NCI-H187 treated with DMSO at 0.1 percent for 48 hours (cell line): ENCODE measurements at places on chromosomes 12 and 14.

- DNase-seq, result no peak
Observed at GRCh38 chr12:29159661-29160060, 10.6 kb downstream of the FAR2 start.

DNA sequence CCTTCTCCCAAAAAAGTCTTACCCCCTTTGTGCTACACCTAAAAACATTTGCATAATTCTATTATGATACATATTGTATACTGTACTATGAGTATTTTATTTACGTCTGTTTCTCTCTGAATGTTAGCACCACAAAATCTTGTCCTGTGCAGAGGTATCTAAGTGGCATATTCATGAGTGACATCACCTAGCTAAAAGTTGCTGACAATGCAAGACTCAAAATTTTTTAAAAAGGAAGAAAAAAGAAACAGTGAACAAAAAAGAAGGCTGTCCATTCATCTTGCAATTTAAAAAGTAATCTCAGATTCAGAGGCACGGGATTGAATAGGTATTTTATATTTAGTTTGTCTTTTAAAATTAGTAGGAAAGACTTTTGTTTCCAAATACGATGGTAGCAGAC lies 69.4 kb downstream of the KITLG start:
- no peak for DNase-seq

- no peak for DNase-seq
Observed at GRCh38 chr14:75286313-75286712, 7.7 kb downstream of the FOS start.

DNA sequence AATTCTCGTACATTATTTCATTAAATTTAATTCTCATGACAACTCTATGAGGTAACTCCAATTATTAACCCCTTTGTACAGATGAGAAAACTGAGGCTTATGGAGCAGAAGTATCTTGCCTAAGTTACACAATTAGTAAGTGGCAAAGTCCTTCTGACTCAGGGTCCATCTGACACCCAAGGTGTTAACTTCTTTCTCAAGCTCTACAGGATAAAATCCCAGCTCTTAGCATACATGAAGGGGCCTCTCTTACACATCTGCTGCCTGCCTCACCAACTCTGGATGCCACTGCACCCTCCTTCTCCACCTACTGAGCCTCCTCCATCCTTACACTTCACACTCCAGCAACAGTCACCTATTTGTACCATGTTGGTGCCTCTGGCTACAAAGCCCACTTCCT lies 4.3 kb upstream of the KRT72 start:
- DNase-seq, result no peak

- no peak for DNase-seq
Observed at GRCh38 chr14:70397746-70398145, 19.1 kb downstream of the SYNJ2BP start.

DNA sequence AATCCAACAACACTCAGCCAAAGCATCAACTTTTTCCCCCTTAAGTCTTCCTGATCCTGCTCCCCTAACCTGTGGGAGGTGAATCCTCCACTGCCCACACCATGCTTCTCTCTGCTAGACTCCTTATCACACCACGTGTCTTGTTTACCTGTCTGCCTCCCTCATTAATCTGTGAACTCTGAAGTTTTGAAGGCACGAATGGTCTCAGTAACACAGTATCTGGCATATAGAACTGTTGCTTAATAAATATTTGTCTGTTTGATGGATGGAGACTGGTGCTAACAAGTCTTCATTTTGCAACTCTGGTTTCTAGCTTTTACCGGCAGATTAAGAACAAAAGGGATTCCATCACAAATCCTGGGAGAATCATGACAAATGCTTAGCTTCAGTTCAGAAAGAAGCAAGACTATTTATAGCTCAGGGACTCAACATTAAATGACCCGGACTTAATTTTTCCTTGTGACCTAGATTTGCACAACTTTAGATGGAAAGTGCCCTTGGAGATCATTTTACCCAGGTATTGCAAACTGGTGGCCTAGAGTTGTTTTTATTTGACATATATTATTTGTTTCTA lies 267.4 kb downstream of the APAF1 start:
- DNase-seq, result no peak

DNA sequence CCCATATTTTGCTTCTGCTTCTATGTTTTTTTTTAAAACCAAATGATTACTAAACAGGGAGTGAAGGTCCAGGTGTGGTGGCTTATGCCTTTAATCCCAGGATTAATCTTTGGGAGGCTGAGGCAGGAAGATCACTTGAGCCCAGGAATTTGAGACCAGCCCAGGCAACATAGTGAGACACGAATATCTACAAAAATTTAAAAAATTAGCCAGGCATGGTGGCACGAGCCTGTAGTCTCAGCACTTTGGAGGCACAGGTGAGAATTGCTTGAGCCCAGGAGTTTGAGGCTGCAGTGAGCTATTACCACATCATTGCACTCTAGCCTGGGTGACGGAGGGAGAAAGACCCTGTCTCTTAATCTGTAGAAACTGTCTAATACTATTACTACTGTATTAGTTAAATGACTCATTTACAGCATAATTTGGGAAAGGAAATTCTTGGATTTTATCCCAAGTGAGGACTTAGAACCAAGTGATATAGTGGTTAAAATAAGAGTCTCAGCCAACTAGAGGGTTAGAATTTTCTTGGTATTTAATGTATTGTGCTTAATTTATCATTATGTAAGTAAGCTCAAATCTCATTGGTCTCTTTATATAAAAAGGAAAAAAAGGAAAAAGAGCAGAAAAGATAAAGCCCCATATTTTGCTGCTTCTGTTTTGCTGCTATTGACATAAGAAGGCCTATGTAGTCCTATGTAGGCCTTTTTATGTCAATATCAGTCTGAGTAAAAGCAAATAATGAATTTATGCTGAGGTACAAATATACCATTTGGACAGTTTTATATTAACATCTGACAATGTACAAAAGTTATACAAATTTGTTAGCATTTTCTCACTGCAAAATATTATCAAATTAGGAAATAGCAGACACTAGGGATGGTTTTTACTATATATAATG lies 163.4 kb downstream of the RAD51B start:
- no peak for DNase-seq

DNA sequence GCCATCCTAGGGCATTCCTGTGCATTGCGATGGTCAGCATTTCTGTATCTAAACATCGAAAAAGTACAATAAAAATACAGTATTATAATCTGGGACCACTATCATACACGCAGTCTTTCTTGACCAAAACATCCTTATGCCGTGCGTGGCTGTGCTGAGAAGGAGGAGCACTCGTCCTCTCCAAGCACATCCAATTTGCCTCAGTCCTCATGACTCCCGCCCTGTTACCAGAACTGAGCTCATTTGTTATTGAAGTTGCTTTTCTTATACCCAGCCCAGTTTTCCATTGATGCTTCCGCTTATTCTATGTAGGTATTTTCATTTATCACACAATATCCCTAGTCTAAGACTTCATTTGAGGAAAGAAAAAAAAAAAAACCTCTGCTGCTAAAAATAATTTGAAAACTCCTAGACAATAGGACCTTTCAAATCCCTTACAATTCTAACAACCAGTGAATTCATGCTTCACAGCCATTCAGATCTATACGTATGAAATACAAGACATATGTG lies 236.9 kb upstream of the PLEKHG7 start:
- DNase-seq, result no peak

DNA sequence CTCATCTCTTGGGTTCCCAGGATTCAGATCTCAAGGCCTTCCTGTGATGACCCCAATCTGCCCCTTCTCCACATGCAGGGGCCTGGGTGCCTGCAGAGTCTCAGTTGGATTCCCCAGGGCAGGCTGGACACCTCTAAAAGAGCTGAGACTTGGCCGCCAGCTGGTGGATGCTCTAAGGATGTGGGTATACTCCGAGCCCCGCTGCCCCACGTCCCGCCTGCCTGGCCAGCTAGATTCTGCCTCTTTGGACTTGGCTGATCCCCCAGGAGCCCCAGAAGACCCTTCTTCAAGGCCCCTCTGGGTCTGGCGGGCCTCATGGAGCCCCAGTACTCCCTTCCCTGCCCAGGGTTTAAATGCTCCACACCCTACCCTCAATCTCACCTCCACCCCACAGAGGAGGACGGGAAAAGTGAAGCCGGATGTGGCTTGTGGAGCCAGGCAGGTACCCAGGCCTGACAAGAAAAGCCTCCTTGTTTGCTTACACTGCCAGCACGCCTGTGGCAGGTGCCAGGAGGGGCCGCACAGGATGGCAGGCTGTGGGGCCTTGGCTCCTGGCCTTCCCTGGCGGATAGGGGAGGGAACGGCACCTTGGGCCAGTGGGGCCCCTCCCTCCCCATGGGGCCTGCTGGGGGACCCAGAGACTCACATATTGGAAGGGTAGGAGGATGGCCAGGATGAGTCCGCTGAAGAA lies 15.1 kb downstream of the FAIM2 start:
- DNase-seq, result no peak

DNA sequence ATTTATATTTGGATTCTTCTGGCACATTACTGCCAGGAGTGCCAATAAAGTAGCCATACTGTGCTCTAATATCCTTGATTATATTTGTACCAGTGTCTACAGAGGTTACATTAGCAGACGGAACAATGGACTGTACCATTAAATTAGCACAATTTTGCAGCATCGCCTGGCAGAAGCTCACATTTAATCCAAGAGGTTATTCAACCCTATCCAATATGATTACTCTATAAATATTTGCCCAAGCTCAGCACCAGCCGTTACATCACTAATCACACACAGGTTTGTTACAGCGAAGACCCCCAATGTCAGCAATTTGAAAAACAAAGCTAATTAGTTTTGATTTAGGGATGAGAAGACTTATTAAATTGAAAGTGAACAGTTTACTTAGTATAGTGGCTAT lies 16.9 kb upstream of the MGST1 start:
- no peak for DNase-seq

- DNase-seq, result no peak
Observed at GRCh38 chr12:65372574-65372973, 94.1 kb downstream of the MSRB3 start.

DNA sequence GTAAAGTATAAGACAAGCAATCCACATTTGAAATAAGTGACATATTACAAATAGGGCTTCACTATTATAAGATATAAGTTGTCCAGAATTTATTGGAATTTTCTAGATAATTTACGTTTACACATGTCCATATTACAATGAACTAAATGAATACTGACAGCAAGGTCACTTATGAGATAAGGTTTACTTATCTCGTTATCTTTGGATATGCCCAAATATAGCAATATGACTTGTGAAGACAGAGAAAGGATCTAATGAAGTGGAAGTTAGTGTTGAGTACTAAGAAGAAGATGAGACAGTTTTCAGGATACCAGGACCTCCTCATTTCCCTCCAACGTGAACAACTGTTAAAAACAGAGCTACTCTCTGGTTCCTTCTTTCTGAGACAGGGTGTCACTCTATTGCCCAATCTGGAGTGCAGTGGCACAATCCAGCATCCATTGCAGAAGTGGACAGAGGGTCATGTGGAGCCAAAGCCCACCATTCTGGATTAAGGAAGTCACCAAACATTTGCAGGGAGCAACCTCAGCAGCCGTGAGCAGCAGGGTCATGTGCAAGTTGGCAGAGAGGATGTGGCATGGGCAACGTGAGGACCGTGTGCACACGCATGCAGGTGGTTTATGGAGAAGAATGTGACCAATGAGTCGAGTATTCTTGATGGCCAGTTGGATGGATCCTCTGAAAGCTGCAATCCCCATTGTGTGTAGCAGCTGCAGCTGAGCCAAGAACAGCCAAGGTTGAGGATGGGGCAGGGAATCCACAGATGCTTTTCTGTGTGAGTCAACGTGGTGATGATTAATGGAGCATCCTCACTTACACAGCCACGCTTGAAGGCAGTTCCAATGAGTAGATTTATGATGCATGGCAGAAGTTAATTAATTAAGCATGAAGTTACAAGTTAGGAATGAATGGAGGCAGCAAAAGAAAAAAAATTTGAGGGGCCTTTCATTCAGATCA lies 111.0 kb downstream of the BICD1 start:
- DNase-seq, result peak; percentile 95

DNA sequence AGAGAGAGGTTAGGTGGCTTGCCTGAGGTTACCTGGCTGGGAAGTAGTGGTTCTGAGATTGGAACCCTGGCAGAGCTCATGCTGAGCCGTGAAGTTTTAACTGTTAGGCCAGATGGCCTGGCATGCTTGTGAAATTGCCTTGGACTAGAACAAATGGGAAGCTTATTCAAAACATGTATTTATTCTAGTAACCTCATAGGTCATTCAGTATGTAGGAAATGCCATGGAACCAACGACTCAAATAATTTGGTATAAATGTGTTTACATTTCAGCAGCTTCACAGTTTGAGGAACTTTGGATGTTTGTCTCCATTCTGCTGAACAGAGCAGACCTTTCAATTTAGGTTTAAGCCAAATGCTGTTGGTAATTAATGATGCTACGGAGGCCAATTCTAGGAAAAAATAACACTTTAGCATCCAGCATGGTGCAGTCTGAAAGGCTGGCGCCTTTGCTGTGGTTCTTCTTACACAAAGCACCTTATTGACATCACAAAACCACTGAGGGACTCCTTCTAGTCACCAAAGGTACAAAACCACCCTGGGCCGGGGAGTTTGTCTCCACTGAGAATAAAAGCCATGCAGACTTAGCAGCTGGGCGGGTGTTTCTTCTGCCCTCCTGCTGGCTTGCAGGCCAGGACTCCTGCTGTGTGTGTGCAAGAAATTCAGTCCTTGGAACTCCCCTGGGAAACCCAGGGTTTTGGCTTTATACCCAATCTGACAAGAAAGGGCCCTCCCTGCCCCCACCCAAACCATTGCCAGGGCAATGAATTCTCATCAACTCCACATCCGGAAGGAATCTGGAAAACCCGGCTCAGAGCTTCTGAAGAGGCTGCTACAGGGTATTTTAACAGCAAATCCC lies 64.2 kb downstream of the ELK3 start:
- no peak for DNase-seq

GRCh38 chr14:104808456-104808855 lies 7.6 kb downstream of the ZBTB42 start:
- DNase-seq, result no peak

- DNase-seq, result no peak
Observed at GRCh38 chr14:81388336-81388735, 11.8 kb downstream of the STON2 start.

- DNase-seq, result no peak
Observed at GRCh38 chr14:94752591-94753436, 17.1 kb downstream of the GSC start.

- DNase-seq, result no peak
Observed at GRCh38 chr12:124520907-124521306, 46.5 kb downstream of the NCOR2 start.

GRCh38 chr14:61730756-61731373 lies 31.4 kb upstream of the SNAPC1 start:
- DNase-seq, result no peak

GRCh38 chr12:41661141-41661765 lies 473.1 kb downstream of the PDZRN4 start:
- DNase-seq, result no peak

DNA sequence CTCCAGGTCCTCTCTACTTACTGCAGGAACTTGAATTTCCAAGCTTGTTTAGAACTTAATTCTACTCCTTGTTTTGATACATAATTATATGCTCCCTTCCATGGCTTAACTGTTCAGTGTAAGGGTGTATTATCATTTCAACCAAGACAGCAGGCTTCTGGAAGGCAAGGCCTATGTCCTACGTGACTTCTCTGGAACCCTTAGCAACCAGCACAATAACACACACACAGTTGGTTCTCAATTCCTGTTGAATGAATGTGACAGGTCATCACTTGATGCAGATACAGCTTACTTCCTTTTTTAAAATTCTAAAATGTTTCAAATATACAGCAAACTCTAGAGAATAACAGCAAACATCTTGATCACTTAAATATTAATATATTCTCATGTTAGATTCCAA lies 77.7 kb upstream of the COCH start:
- DNase-seq, result no peak
